Adrenal gland (tissue), 19 donors: ENCODE measurements at places on chromosomes 3 and 15. TPM values are rescaled to one million over a fixed set of nuclear protein-coding genes. Genes with fewer than 3 reads are reported as not detected.

Gene UROC1
- total RNA-seq = not detected

DNA sequence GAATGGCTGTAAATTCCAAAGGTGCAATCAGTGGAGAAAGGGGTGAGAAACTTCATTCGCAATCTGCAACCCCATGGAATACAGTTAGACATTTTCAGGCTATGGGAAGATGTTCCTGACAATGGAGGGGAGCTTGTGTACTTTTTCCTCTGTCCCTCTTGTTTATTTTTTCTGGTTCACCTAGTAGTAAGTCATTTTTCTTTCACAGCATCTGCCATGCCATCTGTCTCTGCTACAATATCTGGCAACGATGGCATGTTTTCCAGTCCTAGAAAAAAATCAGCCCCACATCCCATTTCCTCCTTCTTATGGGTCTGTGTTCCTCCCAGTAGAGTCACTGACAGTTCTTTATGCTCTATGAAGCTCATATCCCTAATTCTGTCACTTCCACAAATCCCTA lies 76.0 kb downstream of the SSR3 start:
- DNase-seq = no peak

Gene PARP14
- 46.5 TPM for total RNA-seq

Gene SHC4
- 1.2 TPM for total RNA-seq

DNA sequence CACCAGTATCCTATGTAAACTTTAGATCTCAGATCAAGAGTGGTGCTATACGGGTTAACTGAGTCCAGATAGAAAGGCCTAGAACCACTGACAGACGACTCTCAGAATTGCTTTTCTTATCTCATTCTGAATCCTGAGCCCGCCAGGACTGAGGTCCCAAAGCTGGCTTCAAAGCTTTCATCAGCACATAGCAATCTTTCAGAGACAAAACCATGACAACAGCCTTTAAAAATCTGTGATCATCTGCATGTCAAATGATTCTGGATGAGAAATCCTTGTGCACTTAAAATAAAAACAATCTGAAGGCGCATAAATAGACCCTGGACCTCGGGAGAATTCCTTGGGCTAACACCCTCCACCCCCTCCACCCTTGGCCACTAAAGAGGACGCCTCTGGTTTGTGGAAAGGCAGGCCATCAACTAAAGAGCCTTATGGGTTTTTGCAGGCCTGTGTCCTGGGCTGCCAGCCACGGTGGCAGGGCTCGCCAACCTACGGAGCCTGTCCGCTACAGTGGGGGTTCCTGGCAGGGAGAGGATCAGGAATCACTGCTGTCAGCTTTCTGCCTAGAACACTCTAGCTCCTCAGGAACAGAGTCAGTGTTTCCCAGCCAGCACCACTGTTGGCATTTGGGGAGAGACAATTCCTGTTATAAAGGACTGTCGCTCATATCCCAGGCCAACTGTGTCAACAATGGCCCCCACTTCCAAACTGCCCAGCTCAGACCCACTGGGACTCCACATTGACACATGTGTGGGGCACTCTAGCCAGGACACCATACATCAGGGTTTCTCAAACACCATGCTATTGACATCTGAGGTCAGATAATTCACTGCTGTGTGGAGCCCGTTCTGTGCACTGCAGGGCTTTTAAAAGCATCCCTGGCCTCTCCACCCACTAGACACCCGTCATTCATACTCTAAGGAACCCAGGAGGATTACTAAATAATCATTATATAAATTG lies 20.2 kb downstream of the TLE3 start:
- DNase-seq = no peak

- peak; percentile 79 for DNase-seq
Measured at GRCh38 chr3:57078344-57078634, 17.8 kb downstream of the SPATA12 start.

GRCh38 chr3:131630097-131630496 lies 127.3 kb upstream of the MRPL3 start:
- DNase-seq = no peak

Gene DPPA4
- not detected for total RNA-seq

- no peak for DNase-seq
Measured at GRCh38 chr15:65217526-65218482, 6.5 kb upstream of the CILP start.
